Stimulated activated CD4-positive, alpha-beta T cell treated with anti-CD3 and anti-CD28 coated beads, Interleukin-15, amount 100 ng/mL, for 48 hours (primary cell): ENCODE measurements at places on chromosomes 6 and 20.

DNA sequence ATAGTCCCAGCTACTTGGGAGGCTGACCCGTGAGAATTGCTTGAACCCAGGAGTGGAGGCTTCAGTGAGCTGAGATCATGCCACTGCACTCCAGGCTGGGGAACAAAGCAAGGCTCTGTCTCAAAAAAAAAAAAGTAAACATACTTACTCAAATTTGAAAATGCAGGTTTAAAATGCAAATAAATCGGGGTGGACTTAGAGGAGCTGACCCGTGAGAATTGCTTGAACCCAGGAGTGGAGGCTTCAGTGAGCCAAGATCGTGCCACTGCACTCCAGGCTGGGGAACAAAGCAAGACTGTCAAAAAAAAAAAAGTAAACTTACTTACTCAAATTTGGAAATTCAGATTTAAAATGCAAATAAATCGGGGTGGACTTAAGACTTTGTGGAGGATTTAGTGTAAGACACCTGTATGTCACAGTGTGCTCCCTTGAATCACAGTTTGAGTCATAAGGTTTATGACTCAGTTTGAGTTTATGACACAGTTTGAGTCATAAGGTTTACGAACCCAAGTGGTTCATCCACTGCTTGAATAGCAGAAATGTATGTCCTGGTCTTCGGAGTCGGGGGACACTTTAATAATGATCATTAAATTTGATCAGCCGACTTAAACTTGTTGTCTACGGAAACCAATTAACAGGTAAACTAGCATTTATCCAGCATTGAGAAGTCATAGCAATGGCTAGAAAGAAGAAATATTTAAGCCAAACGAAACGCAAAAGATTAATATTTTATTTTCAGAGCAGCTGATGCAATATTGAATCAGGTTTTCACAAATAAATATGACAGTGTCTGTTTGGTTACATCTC lies 6.8 kb upstream of the MRPS10 start:
- DNase-seq, result no peak

DNA sequence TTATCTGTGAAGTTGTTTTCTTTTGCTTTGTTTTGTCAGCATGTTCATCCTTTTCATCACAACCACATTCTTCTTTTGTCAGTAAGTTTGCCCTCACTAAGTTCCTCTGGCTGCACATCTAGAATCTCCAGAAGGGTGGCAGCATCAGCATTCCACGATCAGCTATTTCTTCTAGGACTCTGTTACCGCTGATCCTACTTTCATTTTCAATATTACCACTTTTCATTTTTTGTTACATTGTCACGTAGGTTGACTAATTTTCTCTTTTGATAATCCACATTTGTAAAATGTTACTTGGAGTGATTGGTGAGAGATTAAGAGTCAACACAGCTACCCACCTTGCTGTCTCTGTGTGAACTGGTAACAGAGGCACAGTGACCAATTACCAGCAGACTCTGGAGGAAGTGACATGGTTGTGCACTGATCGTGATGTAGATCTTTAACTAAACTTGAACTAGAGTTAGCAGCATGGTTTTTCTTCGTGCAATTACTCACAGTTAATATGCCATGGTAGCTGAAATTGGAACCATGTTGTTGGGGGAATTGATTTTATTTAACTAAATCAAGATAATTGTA lies 307.9 kb upstream of the SLC35B3 start:
- DNase-seq, result no peak

DNA sequence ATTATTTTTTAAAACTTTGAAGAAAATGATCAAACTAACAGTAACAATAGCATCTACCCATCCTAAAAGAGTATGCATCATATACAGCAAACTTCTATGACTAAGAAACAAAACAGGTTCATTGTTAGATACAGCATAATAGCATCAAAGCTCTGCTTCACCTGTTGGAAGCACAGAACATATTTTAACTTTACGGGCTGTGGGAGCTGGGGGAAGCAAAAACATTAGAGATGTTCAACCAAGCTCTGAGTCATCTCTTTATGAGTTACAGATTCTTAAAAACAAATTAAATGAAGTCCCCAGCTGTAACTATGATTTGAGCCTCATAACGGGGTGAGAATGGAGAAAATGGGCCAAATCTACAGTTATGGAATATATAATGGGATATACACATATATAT lies 63.4 kb downstream of the SYNE1 start:
- DNase-seq, result no peak

- no peak for DNase-seq
Observed at GRCh38 chr20:64015635-64016034, 20.3 kb upstream of the C20orf204 start.

DNA sequence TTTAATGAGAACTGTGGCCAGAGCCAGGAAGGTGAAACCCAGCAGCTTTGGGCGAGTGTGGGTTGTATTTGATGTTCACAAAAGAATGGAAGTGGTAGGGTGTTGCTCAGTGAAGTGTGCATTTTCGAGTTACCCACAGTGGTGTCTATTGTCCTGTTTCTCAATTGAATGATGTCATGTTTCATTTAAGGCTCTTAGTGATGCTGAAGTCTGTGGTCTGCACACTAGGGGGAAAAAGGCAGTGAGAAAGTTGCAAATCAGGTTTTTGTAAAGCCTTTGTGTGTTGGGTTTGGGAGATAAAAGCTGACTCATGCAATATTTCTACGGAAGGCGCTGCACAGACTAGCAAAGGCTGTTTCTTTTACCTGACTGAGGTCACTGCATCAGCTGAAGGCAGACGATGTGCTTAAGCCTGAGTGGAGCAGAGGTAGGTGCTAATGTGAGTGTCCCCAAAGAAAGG lies 121.1 kb downstream of the PLEKHG1 start:
- DNase-seq, result no peak

GRCh38 chr6:125981571-125982185 lies 4.7 kb upstream of the TRMT11 start:
- DNase-seq, result no peak

DNA sequence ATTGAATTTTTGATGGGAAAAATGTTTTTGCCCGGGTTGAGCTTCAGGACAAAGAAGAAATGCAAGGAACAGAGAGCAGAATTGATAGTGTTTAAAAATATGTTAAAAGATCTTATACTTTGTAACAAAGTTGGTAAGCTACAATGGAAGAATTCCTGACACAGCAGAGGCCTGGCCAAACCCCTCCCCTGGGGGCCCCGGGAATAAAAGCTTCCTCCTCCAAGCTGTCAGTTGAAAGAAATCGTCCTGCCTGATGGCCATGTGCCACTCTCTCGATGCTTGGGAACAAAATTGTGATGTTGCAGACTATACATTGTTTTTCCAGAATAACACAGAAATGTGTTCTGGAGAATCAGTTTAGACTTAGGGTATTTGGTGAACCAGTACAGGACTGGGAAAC lies 14.2 kb upstream of the TOX2 start:
- no peak for DNase-seq

GRCh38 chr6:25297823-25298522 lies 18.8 kb downstream of the CARMIL1 start:
- DNase-seq, result no peak

DNA sequence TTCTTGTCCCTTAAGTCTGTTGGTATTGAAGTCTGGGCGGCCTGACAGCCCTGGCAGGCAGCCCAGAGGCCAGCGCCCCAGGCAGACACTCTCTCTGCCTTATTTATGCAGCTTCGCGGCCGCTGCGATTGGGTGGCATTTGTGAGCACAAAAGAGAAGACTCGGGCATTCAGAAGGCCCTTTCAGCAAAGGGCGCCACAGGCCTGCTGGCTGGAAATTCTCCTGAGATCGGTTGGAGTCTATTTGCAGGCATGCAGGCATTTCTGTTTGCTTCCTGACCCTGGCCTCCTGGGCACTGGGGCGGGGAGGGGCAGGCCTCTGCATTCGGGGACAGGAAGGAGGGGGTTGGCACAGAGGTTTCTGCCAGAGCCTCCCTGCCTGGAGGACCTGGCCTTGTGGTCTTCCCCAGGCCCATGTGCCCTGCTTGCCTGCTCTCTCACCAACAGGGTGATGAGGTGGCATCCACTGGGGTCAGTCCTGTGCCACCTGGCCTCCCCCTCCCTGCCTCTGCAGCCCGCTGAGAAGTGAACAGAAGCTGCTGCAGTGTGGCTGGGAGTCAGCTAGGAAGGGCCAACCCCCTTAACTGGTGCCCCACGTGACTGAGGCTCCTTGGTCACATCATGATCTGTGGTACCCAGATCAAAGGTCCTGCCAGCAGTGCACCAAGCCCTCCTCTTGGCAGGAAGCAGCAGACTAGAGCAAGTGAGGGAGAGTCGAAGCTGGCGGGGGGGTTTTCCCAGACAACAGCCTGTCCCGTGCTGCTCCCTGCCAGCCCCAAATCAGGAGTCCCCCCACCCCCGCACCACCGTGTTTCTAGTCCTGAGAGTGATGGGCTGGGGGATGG lies 16.6 kb upstream of the CCDC167 start:
- peak; percentile 80 for DNase-seq

DNA sequence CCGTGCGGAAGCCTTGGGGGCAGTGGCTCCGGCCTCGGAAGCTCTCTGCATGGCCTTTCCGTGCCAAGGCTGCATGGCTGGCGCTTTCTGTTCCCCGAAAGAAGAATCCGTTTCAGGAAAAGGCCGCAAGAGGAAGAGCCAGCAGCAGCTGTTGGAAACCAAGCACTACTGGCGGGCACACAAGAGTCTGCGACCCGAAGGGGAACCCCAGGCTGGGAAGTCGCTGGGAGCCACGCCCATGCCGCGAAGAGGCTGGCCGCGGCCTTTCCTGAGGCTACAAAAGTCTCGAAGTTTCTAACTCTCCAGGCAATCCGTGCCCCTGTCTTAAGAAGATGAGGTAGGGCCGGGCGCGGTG lies at the start of gene CGAS:
Gene CGAS (minus strand): TSS at position 191 of the 355 bp plus-strand sequence. CDS start 116 bp downstream, at position 75.
- DNase-seq, result peak; percentile 70

DNA sequence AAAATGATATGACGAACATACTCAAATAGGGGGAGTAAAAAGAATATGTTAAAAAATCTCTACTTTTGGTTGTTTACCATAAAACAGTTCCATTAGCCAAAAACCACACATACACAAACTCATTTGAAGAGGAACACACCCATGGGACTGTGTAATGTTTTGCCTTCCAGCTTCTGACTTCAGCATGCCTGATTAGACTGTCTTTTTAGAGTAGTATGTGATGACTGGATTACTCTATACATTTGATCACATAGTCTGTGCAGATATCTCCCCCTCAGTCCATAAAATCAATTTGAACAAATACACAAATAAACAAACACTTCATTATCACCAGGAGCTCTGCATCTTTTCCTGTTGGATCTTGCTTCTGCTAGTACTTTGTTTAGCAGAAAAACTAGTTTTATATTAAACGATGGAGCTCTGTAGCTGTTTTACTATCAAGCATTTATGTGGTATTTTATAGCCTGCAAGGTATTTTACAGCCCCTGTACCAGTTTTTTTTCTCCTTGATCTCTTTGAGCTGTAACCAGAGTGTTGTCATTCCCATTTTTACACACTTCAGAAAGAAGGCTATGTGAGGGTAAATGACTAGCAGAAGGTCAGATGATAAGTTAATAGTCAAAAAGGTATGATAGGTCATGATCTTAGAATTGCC lies 866.5 kb upstream of the MAP3K7 start:
- DNase-seq, result no peak

- DNase-seq, result no peak
Observed at GRCh38 chr6:79810185-79810705, 137.1 kb downstream of the ELOVL4 start.

DNA sequence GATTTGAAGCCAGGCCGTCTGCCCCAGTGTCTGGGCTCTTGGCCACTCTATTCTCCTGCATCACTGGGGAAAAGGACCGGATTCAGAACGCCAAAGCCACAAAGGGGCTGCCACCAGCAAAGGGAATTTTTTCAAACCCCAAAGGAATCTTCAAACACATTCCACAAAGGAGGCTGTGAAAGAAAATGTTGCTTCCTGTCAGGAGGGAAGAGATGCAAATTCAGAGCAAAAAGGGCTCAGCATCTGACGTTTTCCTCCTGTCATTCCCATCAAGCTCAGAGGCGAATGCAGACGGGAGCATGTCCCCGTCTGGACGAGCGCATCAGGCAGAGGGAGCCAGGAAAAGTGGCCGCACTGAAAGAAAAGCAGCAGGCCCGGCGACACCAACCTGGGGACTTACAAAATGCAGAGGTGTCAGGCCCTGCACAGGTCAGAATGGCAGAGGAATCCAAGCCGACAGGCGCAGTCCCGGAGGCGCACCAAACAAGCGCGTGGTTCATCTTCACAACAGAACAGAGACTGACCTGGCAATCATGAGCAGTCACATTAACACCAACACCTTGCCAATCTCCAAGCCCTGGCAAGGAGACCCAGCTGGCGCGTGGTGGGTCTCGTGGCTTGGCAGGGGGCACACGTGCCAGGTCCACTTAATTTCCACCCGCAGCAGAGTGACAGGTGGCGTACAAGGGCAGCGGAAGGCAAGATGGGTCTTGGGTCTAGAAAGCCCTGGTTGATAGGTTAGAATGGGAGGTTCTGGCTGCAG lies 62.8 kb downstream of the GRM4 start:
- DNase-seq, result no peak

- DNase-seq, result no peak
Observed at GRCh38 chr20:24785141-24786110, 163.6 kb upstream of the CST7 start.

GRCh38 chr6:150198532-150198931 lies 55.7 kb downstream of the PPP1R14C start:
- DNase-seq, result no peak
